ENCODE measurements at places on chromosomes 3 and 15.

- DNase-seq = peak; percentile 70
These were observed 3.6 kb downstream of the BCL6 start for GRCh38 chr3:187741403-187742350.

- no peak for DNase-seq
These were observed 5.6 kb upstream of the MUC20 start for GRCh38 chr3:195715134-195715533.

GRCh38 chr15:49693498-49693897 is 72.7 kb downstream of the DTWD1 start:
- DNase-seq = no peak

- no peak for DNase-seq
These were observed 34.0 kb upstream of the TNFAIP8L3 start for GRCh38 chr15:51128701-51129100.

DNA sequence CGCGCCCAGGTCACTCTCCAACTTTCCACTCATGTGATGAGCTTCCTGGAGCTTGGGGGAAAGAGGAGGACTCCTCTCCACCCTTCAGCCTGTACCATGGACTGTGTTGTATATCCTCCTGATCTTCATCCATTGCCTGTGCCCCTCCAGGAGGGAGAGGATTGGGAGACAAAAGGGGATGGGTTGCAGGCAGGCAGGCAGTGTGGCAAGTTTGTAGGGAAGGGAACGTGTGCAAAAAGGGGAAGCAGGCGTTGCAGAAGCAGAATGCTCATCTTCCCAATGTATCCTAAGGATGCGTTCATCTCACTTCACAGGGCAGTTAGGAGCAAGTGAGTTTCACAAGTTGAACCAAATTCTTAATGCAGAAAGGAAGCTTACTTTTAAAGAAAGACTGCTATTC is 28.1 kb upstream of the GHSR start:
- no peak for DNase-seq

- DNase-seq = no peak
These were observed 95.7 kb downstream of the LRIG1 start for GRCh38 chr3:66404903-66405700.

GRCh38 chr3:29382409-29382808 is 101.5 kb downstream of the RBMS3 start:
- no peak for DNase-seq

DNA sequence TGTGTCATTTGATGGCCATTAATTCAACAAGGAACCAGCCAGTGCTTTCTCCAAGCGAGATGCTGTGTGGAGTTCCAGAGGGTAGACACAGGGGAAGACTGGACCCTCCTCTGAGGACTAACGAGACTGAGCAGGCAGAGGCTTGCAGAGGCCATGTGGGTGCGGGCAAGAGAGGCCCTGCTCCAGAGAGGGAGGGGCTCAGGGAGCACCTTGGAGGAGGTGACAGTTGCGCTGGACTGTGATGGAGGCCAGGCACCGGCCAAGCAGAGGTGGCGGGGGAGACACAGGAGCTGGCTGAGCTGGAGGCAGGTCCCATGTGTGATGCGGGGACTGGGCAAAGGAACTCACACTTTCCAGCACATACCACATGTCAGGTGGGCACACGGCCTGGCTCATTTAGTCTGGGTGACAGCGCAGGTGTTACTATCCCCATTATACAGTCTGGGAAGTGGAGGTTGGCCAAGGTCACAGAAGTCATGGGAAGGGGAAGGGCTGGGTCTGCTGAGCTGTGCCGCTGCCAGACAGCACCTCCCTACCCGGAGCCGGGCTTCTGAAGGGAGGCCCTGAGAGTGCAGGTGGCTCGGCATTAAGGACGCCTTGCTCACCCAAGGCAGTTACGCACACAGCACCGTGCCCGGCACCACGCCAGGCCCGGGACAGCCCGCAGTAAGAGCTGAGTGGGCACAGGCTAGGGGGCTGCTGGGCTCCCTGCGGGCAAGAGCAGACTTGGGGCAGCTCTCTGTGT is 3.7 kb downstream of the MELTF start:
- DNase-seq = no peak

DNA sequence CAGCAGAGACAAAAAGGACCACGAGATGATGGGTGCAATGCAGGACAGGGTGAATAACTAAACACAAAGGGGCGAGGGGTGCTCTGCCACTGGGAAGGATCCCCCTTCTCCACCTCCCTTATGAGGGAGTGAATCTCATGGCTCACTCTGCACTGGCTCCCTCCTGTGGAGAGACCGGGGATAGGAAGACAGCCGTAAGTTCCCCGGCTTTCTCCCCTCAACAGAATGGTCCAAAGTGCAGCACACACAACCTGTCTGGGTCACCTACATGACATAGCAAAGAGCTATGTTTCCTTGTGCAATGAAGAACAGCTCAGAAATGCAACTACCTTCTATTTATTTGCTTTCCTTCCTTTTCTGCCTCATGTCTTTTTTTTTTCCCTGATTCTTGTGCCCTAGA is 7.8 kb upstream of the ACSBG1 start:
- DNase-seq = no peak

GRCh38 chr3:10274601-10275000 is 18.1 kb downstream of the GHRL start:
- no peak for DNase-seq

- no peak for DNase-seq
These were observed 24.8 kb downstream of the TPM1 start for GRCh38 chr15:63067306-63067705.

GRCh38 chr3:151890721-151891141 is 17.3 kb downstream of the SUCNR1 start:
- DNase-seq = no peak

- no peak for DNase-seq
These were observed 229.1 kb upstream of the ADAMTS9 start for GRCh38 chr3:64916937-64917336.

DNA sequence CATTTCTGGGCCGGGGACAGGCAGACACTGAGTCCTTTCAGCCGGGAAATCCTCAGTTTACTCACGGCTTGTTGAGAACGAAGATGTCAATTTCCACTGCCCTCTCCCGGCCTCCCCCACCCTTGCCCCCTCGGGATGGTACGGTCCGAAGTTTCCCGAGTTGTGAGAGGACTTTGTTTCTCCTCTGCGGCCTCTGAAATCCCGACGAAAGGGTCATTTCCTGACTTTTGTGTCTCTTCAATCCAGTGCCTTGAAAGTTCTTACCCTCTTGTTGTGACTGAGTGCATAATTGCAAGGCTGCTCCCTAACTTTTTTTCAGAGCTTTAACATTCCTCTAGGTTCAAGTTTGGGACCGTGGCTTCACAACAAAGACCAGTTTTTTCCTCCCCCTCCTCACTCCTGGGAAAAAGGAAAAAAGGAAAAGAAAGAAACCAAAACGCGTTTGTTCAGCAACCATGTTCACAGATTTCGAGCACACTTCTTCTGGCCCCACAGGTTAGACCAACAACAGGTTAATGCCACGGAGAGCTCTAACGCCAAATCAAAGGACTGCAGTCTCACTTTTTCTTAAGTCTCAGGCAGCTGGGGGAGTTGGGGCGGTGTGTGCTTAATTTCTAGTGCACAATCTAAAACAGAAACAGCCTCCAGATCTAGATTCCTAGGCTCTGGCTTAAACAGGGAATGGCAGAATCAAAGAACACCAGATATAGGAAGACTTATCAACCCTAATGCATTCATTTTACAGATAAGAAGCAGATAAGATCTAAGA is 138.9 kb downstream of the TMCO5A start:
- peak; percentile 49 for DNase-seq

DNA sequence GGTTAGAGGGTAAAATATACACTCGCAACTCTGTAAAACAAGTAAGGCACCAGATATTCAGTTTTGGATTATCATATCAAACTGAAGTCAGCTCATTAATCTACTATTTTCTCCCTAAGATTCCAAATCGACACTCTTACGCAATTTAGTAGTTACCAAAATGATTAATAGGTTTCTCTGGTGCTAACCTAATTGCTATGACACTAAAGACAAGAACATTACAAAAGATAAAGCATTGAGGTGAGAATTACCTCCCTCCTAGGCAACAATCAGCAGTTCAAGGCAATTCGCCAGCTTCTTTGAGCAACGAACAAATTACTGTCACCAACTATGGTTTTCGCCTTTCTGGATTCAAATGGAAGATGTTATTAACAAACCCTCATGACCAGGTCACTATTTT is 1305.0 kb downstream of the ROBO2 start:
- no peak for DNase-seq

DNA sequence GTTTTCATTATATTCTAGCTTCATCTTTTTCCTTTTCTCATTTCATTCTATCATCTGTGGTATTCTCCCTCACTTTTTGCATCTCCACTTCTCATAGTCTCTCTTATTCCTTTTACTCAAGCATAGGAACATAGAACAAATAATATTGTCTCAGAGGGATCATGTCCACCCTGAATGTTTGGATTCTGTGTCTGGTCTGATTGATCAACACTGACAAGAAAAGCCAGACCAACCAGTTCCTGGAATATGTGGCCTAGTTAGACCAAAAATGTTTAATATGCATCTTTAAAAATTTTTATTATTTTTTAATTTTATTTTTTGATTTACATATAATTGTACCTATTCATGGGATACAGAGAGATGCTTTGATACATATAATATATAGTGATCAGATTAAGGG is 212.0 kb upstream of the ALCAM start:
- DNase-seq = no peak

DNA sequence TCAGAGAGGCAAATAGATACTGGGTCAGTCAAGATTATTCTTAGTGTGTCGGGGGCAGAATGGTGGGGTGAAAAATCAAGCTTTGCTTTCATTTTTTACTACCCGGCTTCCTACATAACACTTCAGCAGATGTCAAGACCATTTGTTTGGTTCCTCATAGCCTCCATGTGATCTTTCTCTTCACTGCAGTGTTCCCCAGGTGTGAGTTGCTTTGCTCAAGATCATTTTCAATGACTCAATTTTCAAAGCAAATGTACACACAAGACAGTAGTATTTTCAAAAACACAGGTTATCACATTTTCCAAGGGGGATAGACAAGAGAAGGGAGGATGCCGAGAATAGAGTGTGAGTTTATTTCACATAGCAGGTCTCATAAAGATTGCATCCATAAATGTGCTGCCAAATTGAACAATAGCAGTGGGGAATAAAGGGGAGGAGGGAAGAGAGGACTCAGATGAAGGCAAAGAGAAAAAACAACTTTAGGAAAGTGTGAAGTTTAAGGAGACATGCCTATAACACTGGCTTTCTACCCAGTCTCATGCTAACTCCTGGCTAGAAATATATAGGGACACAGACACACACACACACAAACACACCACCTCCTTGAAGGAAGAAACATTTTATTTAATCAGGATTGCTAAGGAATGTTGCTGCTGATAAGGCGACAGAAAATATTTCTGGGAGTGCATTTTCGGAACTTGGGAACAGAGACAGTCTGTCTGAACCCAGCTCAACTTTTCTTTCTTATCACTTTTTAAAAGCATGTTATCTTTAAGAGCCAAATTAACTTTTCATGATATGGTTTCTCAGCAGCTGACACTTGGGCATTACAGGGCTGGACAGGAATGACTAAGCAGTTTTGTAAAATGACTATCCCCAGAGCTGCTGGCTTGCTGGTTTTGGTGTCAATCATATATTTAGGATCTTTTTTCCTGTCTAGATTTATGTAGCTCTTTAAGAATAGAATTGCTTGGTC is 402.4 kb downstream of the RBMS3 start:
- no peak for DNase-seq

GRCh38 chr15:100941536-100941935 is 22.4 kb downstream of the LRRK1 start:
- DNase-seq = no peak

GRCh38 chr3:16849795-16850194 is 35.0 kb upstream of the PLCL2 start:
- DNase-seq = no peak

DNA sequence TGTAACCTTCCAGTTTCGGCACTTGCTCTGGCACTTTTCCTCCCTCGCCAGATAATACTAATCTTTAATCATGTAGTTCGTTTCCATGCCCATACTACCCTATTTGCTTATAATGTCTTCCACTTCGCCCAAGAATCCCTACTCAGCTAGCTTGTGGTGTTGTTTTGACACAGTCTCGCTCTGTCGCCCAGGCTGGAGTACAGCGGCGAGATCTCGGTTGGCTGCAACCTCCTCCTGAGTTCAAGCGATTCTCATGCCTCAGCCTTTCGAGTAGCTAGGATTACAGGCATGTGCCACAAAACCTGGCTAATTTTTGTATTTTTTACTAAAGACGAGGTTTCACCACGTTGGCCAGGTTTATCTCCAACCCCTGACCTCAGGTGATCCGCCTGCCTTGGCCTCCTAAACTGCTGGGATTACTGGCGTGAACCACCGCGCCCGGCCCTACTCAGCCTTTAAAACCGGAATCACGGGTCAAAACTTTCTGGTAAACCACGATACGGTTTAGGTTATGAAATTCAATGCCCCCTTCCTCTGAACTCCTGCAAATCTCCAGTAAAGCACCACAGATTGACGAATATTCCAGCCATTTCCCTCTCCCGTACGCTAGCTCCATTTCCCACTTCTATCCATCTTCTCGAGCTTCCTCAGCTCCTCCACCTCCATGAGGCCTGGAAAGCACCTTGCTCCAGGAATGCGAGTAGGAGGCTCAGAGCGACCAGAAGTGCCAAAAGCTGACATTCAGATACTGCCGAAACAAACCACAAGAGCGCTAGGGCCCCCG is 878 bp upstream of the RAD51 start:
- no peak for DNase-seq

- no peak for DNase-seq
These were observed 91.6 kb downstream of the ADCY5 start for GRCh38 chr3:123357275-123357674.

DNA sequence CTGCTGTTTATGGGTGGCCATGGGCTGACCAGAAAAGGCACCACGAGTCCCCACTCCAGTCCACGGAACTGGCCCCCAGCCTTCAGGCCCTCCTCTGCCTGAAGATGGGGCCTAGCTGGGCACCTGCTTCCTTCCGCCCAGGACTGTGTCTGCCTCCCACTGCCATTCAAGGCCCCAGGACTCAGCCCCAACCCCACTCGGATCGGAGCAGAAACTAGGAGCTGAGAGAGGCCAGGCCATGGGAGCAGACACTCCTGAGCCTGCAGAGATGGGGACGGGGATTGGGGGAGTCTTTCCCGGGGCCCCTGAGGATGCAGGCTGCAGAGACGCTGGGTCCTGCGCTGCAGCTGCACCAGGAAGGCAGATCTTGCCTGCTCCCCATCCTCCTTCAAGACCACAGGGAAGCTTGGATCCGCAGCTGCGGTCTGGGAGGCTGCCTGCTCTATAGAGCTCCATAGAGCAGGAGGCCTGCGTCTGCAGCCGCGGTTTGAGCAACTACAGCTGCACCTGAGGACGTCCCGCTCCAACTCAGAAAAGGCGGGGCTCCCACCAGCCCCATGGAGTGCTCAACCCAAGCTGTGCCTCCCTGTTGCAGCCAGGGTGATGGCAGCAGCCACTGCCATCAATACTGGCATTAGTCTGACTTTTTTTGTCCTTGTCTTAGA is 383.9 kb upstream of the TMCO5A start:
- peak; percentile 45 for DNase-seq

- DNase-seq = no peak
These were observed 18.5 kb downstream of the SEC11A start for GRCh38 chr15:84697236-84697990.

GRCh38 chr3:153372326-153372725 is 210.3 kb downstream of the RAP2B start:
- DNase-seq = no peak

- DNase-seq = no peak
These were observed 67.8 kb downstream of the ITGA11 start for GRCh38 chr15:68364028-68364659.

GRCh38 chr3:5136919-5137429 is 14.9 kb downstream of the ARL8B start:
- no peak for DNase-seq

- DNase-seq = no peak
These were observed 26.9 kb upstream of the PYDC2 start for GRCh38 chr3:191434024-191434423.

- DNase-seq = no peak
These were observed 49.0 kb downstream of the MEF2A start for GRCh38 chr15:99614749-99615288.
